ENCODE measurements at places on chromosomes 16 and 17.

- DNase-seq, result no peak
These were observed 235.8 kb downstream of the HAPSTR1 start for GRCh38 chr16:9327253-9327652.

- DNase-seq, result no peak
These were observed 1.5 kb downstream of the SCARF1 start for GRCh38 chr17:1643999-1644492.

DNA sequence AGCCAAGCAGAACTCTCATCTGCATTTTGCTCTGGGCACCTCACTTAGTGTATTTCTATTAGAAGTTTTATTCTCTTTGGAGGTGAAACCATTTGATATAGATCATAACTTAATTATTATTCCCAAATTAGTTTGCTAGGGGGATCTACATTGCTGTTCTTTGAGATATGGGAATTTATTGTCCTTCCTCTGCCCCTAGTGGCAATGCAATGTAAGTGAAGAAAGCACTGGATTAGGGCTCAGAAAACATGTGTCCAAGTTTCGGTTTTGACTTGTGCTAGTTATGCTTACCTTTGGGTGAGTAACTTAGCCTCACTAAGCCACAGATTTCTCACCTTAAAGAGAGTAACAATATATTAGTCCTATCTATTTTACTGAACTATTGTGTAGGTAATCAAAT, 2.9 kb downstream of the KRT39 start:
- no peak for DNase-seq

- no peak for DNase-seq
These were observed 103.9 kb upstream of the NETO2 start for GRCh38 chr16:47247690-47248089.

DNA sequence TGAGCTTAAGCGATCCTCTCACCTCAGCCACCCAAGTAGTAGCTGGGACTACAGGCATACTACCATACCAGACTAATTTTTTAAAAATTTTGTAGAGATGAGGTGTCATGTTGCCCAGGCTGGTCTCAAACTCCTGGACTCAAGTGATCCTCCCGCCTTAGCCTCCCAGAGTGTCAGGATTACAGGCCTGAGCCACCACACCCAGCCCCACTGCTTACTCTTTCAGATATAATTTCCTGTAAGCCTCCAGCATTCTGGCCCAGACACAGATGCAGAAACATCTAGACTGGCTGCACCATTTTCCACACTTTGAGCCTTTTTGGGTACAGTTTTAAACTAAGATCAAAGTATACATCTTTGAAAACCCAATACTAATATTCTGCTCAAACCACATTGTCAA, 8.4 kb upstream of the WSB1 start:
- no peak for DNase-seq

GRCh38 chr17:17897442-17897841, 60.7 kb upstream of the SREBF1 start:
- no peak for DNase-seq

DNA sequence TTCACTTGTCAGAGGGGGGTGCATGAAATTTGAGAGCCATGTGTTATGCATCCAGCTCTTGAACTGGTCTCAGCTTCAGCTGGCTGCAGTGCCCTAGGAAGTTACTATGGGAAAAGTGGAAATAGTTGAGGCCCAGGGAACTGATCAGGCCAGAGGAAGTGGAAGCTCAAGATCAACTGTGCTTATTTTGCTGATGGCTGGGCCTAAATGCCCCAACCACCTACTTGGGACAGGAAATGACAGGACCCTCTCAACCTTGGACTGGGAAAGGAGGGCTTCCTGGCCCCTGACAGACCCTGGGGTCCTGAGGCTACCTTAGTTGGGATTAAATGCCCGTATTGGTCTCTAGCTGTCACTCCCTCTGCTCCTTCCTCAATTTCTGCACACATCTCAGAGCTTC, 1.2 kb upstream of the TAOK2 start:
- DNase-seq, result peak; percentile 29

DNA sequence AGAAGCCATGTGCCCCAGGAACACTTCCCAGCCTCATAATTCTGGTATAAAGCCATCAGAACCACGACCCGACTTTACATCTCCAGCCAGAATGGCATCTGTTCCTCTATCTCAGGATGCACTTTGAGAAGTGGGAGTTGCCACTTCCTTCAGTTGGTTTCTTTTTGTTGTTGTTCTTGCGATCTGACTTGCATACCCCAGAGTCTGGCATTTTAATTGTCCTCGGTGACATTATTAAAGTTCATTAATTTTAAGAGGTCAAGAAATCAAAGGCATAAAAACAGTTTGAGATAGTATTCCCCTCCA, 13.5 kb downstream of the MARCHF10 start:
- no peak for DNase-seq

DNA sequence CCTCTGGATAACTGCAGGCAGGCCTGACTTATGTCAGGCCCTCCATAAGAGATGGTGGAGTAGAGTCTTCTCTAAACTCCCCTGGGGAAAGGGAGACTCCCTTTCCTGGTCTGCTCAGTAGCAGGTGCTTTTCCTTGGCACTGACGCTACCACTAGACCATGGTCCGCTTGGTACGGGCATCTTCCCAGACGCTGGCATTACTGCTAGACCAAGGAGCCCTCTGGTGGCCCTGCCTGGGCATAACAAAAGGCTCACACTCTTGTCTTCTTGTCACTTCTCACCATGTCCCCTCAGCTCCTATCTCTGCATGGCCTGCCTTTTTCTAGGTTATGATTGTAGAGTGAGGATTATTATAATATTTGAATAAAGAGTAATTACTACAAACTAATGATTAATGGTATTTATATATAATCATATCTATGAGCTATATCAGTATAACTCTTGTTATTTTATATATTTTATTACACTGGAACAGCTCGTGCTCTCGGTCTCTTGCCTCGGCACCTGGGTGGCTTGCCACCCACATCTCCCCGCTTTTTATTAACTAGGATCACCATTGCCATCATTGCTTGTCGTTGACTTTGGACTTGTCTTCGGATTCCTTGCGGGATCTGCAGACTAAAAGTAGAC, 59.8 kb upstream of the ARL4D start:
- DNase-seq, result peak; percentile 85

GRCh38 chr17:39364236-39365025, 37.0 kb downstream of the FBXL20 start:
- DNase-seq, result no peak

DNA sequence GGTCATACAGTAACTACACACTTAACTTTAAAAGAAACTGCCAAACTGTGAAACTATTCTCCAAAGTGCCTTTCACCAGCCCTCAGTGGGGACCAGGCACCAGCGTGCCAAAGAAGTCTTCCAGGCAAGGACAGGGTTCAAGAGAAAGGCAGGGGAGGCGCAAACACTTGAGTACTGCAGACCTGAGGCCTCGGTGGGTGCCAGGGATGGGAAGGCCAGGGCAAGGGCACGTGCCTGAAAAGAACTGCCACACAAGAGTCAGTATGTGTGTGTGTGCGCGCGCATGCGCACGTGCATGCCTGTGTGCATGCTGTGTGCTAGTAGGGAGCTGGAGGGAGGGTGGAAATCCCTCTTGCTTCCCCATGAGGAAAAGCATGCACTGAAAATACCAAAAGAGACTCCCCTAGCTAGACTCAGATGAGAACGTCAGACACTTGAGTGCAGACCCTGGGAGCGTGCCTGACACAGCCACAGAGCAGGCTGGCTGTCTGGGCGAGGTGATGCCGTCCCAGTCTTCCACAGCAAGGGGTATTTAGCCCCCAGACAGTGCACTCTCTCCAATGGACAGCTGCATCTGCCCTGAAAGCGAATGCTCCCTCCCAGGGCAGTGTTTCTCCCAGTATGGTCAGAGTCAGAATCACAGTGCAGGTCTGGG, 40.1 kb upstream of the GSG1L start:
- no peak for DNase-seq

- DNase-seq, result no peak
These were observed 10.5 kb upstream of the TIMP2 start for GRCh38 chr17:78935419-78936323.

- DNase-seq, result no peak
These were observed 456.6 kb downstream of the CDH13 start for GRCh38 chr16:83083361-83083760.

GRCh38 chr17:49482144-49482817, 12.8 kb upstream of the NGFR start:
- no peak for DNase-seq

- DNase-seq, result no peak
These were observed 51.9 kb upstream of the NSRP1 start for GRCh38 chr17:30064738-30065137.

DNA sequence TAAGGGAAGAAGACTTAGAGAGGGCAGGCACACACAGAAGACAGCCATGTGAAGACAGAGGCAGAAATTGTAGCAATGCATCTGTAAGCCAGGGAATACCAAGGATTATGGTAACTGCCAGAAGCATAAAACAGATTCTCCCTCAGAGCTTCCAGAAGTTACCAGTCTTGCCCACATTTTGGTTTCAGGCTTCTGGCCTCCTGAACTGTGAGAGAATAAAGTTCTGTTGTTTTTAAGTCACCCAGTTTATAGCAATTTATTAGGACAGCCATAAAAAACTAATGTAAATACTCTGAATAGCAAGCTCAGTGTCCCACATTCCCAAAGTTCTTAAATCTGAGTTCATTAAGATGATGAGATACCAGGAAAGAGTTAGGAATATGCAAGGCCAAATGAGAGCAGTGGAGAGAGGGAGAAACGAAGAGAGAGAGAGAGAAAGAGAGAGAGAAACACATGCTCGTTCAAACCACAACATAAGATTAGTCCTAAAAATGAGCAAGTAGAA, 123.4 kb downstream of the HS3ST3A1 start:
- DNase-seq, result no peak

- DNase-seq, result no peak
These were observed 240.7 kb downstream of the PARN start for GRCh38 chr16:14389359-14389758.

- no peak for DNase-seq
These were observed 919.1 kb upstream of the EEF2KMT start for GRCh38 chr16:6016530-6017184.

Data from cardiac septum (tissue), 1 donor.